ENCODE measurements at places on chromosomes 1 and 21.

- no peak for DNase-seq
Measured at GRCh38 chr1:175169286-175170018, 23.1 kb downstream of the KIAA0040 start.

- no peak for DNase-seq
Measured at GRCh38 chr1:150474869-150475268, 12.3 kb upstream of the TARS2 start.

GRCh38 chr21:35316456-35316855, 267.4 kb upstream of the RUNX1 start:
- DNase-seq, result no peak

- no peak for DNase-seq
Measured at GRCh38 chr1:69940816-69941215, 264.6 kb downstream of the LRRC40 start.

- no peak for DNase-seq
Measured at GRCh38 chr1:224544346-224545110, 71.6 kb upstream of the CNIH3 start.

- DNase-seq, result no peak
Measured at GRCh38 chr1:187433598-187433997, 604.8 kb downstream of the PLA2G4A start.

- no peak for DNase-seq
Measured at GRCh38 chr21:40622531-40622930, 224.4 kb downstream of the DSCAM start.

DNA sequence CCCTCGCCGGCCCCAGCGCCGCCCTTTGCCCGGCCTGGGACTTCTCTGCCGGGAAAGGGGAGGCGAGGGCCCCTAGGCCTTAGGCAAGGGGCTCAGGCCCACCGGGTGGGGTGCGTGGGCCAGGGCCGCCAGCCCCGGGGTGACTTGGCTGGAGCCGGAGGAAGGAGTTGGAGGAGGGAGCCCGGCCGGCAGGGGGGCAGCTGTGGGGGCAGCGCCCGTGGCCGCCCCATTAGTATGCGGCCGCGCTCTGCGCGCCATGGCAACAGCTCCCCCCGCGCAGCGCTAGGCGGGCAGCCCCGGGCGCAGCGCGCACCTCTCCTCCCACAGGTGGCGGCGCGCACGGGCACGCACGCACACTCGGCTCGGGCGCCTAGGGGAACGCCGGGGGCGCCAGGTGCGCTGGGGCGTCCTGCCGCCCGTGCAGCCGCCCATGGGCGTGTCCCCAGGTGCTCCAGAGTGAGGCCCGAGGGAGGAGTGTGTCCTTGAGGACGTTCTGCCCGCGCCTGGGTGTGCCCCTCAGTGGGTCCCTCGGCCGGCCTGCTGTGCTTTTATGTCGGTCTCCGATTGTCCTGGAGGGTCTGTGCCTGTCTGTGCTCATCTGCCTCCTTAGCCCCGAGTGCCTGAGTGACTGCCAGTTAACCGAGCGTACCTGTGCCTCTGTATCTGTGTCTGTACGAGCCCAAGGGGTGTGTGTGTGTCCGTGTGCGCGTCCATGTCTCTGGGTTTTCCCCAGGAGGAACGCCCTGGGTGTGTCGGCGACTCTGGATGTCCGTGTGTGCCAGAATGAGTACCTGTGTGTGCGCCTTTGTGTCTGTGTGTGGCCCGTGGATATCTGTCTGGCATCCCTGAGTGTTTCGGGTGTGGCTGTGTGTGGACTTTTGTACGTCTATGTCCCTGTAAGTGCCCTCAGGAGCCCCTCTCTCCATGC, 38.2 kb upstream of the WASF2 start:
- DNase-seq, result peak; percentile 80

GRCh38 chr1:199843861-199844260, 183.6 kb upstream of the NR5A2 start:
- DNase-seq, result no peak

DNA sequence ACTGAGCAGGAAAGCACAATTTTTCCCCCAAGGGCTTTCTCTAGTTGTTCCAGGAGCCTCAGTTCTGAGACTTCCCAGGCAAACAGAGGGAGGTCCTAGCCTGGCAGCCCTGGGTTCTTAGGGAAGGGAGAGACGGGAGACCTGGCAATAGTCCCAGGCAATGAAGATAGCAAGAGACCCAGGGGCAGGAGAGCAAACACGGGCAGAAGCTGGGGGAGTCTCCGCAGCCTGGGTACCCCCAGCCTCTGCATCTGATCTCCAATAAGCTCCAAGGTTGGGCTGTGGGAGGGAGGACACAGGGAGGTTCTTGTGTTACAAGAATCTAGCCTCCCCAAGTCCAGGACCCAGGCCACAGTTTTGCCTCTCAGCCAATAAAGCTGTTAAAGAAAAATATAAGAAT, 2.4 kb downstream of the BLACAT1 start:
- DNase-seq, result no peak

DNA sequence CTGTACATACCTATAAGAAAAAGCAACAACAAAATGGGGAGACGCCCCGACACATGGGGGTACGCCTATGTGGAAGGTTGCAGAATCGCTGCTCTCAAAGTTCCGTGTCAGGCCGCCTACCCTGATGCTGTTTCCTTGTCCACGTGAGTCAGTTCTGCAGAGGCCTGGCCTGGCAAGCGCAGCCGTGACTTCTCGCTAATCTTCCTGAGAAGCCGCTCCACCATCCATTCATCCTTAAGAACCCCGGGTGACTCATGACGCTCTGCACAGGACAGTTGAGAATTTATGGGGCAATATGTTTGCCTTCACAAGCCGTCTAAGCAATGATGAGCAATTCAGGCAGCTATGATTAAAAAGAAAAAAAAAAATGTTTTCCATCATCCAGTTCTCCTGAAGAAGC, 122.3 kb upstream of the TMPRSS2 start:
- no peak for DNase-seq

DNA sequence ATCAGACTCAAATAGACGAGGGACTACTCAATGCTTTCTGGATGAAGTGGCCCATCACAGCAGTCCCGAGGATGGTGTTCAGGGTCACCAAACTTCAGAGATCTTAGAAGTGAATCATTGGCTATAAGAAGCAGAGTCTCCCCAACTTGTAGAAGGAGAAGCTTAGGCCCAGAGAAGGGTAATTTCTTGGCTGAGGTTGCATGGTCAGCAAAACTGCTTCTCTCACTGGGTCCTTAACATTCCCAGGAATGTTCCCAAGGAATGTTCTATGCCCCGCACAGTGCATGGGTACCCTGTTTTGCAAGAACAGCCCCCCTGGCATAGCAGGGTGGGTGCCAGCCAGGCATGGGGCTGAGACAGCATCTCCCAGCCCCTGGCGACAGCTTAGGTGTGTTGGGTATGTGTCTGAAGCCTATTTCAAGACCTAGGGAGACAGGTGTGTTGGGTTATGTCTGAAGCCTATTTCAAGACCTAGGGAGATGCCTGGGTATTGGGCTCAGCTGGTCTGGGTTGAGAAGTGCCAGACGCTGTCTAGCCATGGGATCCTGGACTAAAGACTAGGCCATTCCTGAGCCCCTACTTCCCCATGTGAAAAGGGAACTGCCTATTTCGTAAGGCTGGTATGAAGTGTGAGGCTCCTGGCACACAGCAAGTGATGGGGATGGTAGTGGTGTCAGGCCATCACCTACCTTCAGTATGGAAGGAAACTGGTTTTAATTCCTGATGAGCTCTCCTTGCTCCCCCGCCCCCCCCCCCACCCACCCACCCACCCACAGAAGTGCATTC, 26.1 kb downstream of the PADI6 start:
- DNase-seq, result no peak

- DNase-seq, result no peak
Measured at GRCh38 chr1:109644670-109645069, 11.2 kb upstream of the GSTM4 start.

GRCh38 chr1:156153362-156153761, at the start of gene SEMA4A:
Gene SEMA4A (plus strand): TSS chr1:156153585. CDS start chr1:156154579, 994 bp downstream.
- DNase-seq, result no peak

DNA sequence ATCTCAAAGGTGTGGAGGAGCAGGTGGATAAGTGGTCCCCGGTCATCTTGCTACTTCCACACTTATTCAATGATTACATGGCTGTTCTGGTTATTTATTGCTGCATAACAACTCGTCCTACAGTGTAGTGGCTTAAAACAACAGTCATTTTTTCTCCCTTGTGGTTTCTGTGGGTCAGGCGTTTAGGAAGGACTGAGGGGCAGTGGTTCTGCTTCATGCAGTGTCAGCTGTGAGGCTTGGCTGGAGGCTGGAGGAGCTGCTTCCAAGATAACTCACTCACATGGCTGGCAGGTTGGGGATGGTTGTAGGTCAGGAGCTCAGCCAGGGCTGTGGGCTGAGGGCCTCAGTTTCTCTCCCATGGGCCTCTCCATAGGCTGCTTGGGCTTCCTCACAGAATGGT, 5.9 kb upstream of the SLC6A17 start:
- DNase-seq, result no peak

DNA sequence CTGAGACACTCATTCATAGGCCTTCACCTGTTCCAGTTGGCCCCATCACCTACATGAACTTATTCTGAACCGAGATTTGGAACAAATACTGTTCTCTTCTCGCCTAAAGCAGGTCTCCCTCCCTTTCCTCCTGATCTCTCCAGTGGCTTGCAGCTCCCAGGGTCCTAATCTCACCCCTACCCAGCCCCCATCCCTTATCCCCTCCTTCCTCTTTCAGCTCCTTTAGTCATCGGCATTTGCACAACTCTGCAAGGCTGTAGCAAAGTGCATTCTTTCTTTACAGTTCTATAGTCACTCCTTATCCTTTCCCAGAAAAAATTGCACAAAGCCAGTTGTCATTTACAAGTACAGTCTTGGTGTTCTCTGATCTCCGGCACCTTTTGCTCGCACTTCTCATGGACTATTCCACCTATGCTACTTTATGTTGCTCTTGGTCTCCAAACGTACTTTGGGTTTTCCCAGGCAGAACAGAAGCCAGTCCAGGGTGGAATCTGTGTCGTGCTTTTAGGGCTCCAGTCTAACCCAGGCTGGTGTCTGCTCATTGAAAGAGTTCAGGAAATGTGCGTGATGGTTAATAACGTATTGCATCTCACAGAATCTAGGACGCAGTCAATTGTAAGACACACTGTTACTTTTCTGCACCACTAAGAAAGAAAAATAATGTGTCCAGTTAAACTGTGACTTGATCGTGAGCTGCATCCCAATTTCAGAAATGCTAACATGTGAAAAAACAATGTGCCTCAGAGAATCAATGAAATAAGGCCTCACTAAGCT, 965 bp downstream of the ABCA4 start:
- DNase-seq, result no peak

DNA sequence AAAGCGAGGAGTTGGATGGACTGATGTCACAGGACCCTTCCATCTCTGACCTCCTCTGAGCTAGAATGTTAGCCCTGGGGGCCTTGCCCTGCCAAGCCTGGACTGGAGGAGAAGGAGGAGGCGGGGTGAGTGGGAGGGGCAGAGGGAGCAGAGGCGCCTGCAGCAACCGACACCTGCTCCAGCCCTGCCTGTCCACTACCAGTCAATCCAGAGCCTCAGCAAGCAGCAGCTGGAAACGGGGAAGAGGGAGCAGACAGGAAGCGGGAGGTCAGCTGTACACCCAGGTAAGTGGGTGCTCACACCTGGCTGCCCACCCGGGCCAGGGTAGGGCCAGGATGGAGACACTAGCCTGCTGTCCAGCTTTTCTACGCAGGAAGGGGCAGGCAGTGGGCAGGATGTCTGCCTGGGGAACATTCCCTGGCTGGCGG, at the start of gene IGFN1:
TSS of gene IGFN1 (plus strand) at position 201 of the 428 bp plus-strand sequence. CDS start 2,470 bp downstream, outside the sequence.
- DNase-seq, result no peak

DNA sequence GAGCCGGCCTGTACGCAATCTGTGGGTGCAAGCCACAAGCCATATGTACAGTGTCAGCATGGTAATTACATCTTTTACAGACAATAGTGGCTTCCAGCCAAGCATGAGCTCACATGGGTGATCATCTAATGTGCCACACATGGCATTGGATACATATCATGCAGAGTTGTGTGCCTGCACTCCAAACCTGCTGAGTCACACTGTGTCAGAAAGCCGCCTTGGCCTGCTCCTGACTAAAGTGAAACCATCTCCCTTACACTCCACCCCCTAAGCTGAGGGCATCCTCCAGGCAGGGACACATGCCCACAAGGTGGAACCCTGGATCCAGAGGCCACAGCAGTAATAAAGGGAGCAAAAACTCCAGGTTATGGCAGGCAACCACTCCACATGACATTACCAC, 72.5 kb downstream of the KCNT2 start:
- no peak for DNase-seq

DNA sequence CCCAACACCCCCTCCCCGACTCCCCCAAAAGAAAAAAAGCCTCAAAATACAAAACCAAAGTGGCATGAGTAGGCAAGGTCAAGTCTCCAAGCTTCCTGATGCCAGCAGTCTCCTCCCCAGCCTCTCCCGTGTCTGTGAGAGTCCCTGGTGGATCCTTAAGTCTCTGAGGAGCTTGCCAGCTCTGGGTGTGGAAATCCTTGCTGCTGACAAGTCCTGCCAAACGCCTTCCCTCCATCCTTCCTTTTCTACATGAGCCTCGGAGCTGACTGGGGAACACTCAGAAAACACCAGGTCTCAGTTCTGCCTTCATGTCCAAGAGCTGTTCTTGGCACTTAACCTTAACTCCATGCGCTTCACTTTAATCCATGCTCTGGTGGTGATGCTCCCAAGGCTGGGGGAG, 3.7 kb upstream of the ETV3L start:
- DNase-seq, result no peak

- DNase-seq, result peak; percentile 3
Measured at GRCh38 chr1:227543283-227544066, 19.9 kb upstream of the ZNF678 start.

GRCh38 chr1:221667504-221667903, 74.4 kb downstream of the DUSP10 start:
- no peak for DNase-seq

GRCh38 chr1:104291156-104291555, 541.5 kb downstream of the AMY1C start:
- no peak for DNase-seq

- DNase-seq, result no peak
Measured at GRCh38 chr1:156638189-156638985, 3.5 kb upstream of the BCAN start.

DNA sequence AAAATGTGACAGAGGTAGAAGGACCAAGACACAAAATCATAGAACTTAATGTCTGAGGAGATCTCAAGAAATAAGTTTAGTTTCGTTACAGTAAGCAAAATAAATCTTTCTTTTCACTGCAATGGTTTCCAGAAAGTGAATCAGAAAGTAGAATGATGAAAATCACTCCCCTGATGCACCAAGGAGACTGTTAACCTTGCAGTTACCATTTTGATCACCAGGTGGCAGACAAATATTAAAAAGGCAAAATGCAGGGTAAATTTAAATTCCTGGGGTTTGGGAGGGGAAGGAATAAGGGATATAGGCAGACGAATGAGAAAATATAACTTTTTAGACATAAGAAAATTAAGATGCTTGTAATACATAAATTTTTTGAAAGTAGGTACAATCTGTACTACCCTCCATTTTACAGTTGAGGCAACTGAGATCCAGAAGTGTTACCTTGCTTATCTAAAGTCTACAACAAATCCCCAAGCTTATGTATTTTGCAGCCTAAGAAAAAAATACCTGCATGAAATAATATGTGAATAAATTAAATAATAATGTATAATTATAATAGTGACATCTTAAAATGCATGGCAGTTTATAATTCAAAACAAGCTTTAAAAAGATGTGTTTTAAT, 253.2 kb downstream of the CRB1 start:
- peak; percentile 35 for DNase-seq

Measured in germinal center (tissue), 1 donor.